ENCODE measurements at places on chromosomes 4 and X.

DNA sequence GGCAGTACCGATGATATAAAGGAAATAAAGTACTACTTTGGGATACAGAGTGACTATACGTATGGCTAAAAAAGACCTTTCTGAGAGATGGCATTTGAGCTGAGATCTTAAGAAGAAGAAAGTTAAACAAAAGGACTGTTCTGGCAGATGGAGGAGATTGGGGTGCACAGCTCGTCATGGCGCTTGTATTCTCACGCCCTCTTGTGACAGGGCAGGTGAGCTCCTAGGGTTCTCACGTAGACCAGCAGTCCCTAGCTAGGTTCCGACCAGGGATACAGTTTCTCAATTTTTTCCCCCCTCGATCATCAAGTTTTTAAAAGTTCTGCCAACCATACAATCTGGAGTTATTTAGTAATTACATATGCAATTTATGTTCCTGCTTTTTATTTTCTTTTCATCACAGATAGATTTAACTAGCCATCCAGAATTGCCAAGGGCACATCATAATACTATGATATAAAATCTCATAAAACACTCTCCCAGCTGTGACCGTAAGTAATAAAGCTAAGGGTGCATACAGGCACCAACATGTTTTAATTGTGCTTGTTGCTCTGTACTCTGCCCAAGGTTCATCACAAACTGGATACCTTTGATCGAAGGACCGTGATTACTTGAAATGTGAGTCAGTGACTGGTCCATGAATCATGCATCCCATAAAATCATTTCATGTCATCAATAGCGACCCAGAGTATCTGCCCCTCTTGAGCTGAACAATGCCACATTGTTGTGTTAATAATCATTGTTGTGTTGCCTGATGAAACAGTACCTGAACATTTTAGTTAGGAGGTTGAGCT is 69.4 kb upstream of the ZNF518B start:
- DNase-seq: no peak

DNA sequence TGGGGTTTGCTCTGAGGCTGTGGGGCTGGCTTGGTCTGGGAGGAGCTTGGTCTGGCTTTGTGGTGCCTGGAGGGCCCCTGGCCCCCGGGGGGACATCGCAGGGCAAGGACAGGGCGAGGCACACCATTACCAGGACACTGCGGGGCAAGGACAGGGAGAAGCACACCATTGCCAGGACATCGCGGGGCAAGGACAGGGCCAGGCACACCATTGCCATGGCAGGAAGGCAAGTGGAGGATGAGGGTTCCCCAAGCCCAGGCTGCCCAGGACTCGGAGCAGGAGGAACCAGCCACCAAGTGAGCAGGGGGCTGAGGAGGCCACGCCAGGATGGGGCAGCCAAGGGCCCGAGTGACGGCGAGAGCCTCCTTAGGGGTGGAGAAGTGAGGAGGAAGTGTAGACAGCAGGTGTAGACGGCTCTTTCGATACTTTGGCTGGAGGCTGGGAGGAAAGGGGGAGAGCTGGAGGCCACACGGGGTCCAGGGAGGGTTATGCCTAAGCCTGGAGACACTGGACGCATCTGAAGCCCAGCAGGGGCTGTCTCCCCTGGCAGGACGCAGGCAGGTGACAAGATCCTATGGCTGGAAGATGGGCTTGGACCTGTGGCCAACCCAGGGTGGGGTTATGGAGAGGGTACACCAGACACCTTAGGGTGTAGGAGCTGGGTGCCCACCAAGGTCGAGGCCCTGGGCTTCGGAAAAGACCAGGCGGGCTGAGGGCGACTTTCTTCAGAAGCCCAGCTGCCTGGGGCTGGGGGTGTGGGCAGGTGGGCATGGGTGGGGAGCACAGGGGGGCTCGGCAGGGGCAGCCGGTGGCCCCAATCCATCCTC is 7.3 kb downstream of the NKX1-1 start:
- no peak for DNase-seq

DNA sequence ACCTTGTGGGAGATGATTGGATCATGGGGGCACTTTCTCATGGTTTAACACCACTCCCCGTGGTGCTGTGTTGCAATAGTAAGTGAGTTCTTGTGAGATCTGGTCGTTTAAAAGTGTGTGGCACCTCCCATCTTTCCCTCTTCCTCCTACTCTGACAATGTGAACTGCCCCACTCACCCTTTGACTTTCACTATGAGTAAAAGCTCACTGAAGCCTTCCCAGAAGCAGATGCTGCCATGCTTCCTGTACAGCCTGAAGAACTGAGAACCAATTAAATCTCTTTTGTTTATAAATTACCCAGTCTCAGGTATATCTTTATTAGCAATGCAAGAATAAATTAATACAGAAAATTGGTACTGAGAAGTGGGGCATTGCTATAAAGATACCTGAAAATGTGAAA is 509.6 kb upstream of the CT83 start:
- no peak for DNase-seq

GRCh38 chr4:167966143-167966542 is 126.2 kb upstream of the ANXA10 start:
- DNase-seq: no peak

DNA sequence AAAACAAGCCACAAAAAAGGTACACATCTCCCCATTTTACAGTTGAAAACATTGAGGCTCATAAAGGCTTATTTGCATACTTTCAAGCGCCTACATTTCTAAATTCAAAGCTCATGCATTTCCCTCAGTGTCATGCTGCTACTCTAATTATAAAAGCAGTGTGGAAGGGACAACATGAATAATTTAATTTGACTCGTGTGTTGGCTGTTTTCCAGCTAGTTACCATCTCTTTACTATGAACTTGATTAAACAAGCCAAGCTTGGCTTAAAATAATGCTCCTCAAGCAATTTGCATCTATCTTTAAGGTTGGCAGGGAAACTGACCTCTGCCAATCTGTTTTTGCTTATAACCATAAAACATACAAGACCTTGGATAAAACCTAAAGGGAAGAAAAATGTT is 252.5 kb upstream of the NEIL3 start:
- no peak for DNase-seq

DNA sequence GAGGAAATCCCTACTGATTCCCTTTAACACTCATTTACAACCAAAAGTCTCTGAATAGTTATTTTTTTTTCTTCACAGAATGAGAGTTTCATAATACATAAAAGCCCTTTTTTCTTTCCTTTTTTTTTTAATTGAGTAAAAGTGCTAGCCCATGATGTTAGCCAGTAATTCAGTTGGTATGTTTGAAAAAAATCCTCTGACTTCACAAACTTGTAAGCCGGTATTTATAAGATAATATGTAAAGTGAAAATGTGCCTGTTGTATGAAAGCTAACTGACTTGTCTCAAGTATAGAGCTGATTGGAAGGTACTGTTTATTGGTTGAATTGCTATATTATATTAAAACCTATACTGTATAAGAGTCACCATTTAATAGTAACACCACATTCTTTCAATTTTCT is 70.2 kb upstream of the NEIL3 start:
- no peak for DNase-seq

- no peak for DNase-seq
These were observed 532.2 kb upstream of the AGA start for GRCh38 chr4:177974461-177974860.

All from NCI-H774 (cell line).